ENCODE measurements at places on chromosomes 6 and 20.
A peak's percentile ranks its signal among the peaks of the same experiment; 100 is the strongest.

- no peak for DNase-seq
These were observed 626.6 kb upstream of the ADGRB3 start for GRCh38 chr6:68008445-68008844.

- DNase-seq = peak; percentile 29
These were observed 181.8 kb upstream of the MCHR2 start for GRCh38 chr6:100175814-100176310.

DNA sequence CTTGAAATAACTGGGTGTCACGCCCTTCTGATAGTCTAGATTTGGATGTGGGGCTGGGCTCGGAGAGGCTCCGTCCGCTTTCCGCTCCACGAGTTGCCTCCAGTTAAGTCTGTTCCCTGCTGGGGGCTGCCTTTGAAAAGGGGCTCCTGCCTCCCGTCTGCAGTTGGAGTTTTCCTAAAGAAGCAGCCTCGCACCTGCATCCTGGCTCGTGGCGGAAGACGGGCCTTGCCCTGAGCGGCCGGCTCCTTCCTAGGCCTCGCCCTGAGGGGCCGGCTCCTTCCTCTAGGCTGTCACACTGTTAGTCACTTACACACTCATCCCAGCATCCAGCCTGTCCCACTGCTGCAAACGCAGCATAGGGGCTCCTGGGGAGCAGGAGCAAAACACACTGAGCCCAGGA lies 74.4 kb downstream of the SMOC2 start:
- no peak for DNase-seq

GRCh38 chr20:61561111-61561830 lies 309.2 kb downstream of the CDH4 start:
- no peak for DNase-seq

- no peak for DNase-seq
These were observed 16.7 kb downstream of the MAVS start for GRCh38 chr20:3863317-3863716.

DNA sequence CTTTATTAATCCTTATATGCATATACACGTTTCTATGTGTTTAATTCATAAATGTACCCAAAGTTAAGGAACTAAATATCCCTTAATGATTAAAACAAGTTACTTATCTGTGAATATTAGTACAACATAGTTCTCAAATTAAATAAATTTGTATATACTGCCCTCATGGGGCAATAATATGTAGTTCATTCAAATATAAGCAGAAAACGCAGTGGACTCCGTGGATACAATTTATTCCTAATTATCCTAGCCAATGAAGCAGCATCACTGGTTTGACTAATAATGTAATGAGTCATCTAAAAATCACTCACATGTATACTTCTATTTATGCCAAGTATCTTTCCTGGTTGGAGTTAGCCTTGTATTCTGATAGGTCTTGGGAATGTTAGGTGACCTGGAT lies 111.6 kb downstream of the TBC1D32 start:
- DNase-seq = no peak

GRCh38 chr6:158755636-158756035 lies 63.5 kb downstream of the EZR start:
- no peak for DNase-seq

GRCh38 chr20:12166053-12166717 lies 248.5 kb downstream of the BTBD3 start:
- no peak for DNase-seq

DNA sequence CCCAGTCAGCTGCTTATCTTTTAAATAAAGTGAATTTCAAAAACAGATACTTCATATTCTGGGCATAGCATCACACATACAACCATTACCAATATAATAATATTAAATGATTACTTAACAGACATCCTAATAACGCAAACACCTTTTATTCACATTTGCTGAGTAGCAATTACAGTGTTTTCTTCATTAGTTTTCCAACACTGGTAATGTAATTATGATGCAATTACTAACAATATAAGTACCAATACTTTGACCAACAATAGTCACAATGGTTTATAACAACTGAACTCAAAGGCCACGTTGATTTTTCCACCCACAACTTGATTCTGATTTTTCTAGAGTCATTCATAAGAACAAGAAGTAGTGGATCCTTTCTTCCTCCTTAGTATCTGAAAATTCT lies 104.1 kb downstream of the MYB start:
- DNase-seq = no peak

- no peak for DNase-seq
These were observed 382.9 kb downstream of the PRKN start for GRCh38 chr6:162344646-162345010.

- DNase-seq = no peak
These were observed 46.9 kb downstream of the PCSK2 start for GRCh38 chr20:17273717-17274116.

GRCh38 chr6:47267301-47267700 lies 42.4 kb downstream of the TNFRSF21 start:
- no peak for DNase-seq

DNA sequence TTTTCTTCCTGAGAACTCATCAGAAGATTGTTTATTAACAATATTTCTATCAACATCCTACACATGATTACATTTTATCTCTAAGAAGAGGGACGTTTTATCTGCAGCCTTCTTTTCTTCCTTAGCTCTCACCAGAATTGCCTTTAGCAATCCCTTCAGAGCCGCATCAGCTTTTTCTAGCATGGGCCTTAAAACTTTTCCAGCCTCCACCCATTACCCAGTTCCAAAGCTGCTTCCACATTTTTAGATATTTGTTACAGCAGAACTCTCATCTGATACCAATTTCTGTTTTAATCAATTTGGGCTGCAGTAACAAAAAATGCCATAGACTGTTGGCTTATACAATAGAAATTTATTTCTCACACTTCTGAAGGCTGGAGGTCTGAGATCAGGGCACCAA lies 281.5 kb downstream of the THBS2 start:
- no peak for DNase-seq

GRCh38 chr6:13767121-13767808 lies 47.1 kb downstream of the MCUR1 start:
- DNase-seq = no peak

DNA sequence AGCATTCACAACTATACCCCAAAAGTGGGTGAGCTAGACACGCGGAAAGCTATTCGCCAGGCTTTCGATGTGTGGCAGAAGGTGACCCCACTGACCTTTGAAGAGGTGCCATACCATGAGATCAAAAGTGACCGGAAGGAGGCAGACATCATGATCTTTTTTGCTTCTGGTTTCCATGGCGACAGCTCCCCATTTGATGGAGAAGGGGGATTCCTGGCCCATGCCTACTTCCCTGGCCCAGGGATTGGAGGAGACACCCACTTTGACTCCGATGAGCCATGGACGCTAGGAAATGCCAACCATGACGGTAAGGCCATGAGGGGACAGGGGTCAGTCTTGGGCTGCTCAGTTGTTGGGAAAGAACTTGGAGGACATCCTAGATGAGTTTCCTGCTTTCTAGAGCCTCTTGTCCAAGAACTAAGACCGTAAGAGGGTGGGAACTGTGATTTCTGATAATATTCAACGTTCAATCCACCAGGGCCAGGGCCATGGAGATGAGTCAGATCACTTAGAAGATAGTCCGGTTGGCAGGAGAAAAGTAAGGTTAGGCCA lies 23.4 kb downstream of the MMP24OS start:
- DNase-seq = no peak

GRCh38 chr20:44135417-44136204 lies 51.4 kb downstream of the JPH2 start:
- DNase-seq = no peak

GRCh38 chr6:170537329-170537728 lies 15.8 kb downstream of the PSMB1 start:
- DNase-seq = no peak

DNA sequence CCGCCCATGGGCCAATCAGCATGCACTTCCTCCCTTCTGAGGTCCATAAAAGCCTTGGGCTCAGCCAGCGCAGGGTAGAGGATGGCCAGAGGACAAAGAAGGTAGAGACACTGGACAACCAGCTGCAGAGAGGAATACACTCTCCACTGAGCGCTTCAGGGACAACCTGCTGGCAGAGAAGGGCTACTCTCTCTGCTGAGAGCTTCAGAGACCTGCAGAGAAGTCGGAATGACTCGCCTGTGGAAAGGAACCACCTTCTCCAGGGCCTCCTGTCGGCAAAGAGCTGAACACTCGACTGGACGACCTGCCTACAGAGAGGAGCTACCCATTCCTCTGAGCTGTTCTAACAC lies 31.4 kb upstream of the SLA2 start:
- DNase-seq = no peak

DNA sequence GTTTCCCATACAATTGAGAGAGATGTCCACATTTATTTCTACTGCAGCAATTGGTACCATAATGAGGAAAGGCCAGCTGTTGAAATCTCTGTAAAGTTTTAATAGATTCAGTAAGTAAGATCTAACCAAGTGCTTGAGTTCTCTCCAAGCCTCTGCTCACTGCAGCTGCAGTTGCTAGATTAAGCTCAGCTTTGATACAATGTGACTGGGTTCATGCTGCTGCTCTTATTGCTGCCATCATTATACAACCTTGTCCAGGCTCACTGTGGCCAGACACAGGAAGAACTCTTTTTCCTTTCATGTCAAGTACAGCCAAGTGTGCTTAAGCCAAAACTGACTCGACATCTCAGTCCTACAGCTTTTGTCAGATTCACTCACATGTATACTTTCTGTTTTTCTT lies 423.5 kb downstream of the GJA1 start:
- DNase-seq = no peak

GRCh38 chr6:104995989-104996617 lies 39.2 kb downstream of the LIN28B start:
- DNase-seq = no peak

DNA sequence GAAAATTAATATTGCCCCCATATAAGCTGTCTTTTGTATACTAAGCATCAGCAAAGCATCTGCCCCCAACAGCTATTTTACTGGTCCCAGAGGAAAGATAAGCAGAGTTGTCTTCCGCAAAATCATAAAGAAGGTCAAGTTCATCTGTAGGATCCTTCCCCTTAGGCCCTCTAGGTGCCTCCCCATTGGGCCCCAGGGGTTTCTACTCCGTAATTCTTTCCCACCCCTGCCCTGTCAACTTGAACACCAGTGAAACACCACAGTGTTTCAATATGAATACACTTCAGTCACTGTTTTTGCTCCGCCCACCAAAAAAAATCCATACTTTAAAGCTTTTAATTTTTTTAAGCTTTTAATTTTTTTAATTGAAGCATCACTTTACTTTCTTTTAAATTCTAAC lies 159.2 kb downstream of the ATXN1 start:
- DNase-seq = no peak

DNA sequence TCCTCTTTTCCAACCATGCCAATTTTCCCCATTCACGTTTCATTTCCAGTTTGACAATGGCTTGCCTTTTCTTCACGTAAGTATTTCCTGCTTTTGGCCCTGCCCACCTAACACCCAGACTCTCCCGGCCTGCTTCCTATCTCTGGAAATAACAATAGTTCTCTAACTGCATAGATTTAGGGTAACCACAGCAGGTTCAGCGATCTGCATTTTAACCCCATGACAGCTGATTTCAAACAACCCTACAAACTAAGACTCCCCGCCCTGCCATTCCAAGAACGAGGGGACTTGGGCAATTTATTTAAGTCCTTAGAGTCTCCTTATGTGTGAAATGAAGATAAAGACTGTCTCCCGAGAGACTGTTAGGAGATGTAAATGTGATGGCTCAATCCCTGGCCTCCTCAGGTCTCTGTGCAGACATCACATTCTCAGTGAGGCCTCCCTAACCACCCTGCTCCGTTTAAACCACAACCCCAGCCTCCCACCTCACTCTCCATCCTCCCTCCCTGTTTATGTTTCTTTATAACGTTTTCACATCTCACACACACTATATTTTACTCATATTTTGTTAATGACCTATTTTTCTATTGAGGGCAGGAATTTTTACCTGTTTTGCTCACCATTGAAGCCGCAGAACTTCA lies 134.8 kb downstream of the GJA10 start:
- DNase-seq = no peak

DNA sequence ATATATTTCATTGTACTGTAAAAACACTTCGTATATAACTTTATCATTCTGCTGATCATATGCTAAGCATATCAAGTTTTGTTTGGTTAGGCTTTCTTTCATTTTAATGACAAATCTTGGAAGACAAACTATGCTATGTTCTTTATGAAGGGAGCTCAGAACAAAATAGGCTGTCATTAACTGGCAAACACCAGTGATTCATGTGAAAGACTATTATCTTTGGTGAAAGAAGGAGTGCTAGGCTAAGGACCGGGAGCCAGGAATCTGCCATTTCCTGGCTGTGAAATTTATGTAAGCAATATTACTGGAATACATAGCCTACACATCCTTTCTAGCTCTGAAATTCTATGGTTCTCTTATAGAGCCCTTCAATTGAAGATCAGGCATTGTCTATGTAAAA lies 136.2 kb upstream of the CCN2 start:
- DNase-seq = no peak

GRCh38 chr20:8303651-8304050 lies 171.6 kb downstream of the PLCB1 start:
- DNase-seq = no peak

GRCh38 chr6:135043846-135044245 lies 10.8 kb downstream of the HBS1L start:
- no peak for DNase-seq

DNA sequence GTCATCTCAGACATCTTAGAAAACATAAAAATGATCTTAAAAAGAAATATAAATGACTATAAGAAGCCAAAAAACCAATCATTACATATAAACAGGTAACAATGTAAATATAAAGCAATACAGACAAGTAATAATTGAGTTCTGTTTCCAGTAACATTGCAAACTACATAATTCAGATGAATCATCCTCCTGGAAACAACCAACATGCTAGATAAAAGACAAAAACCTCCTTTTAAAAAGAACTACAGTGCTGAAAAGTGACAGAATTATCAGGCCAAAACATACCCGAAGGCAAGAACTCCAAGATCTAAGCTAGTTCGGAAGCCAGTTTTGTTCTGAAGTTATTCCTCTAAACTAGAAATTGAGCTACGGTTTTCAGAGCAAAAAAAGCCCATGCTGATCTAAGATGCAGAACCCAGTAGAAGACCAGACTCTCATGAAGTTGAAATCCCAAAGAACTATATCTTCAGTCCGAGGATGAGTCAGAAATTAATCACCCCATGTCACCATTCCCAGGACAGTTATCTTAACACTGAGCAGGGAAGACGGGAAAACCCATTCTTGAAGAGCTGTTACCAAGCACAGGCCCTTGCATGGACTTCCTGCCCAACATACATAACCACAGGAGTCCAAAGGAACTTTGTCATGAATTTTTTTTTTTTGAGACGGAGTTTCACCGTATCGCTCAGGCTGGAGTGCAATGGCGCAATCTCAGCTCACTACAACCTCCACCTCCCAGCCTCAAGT lies 9.8 kb downstream of the PGM3 start:
- DNase-seq = peak; percentile 8

DNA sequence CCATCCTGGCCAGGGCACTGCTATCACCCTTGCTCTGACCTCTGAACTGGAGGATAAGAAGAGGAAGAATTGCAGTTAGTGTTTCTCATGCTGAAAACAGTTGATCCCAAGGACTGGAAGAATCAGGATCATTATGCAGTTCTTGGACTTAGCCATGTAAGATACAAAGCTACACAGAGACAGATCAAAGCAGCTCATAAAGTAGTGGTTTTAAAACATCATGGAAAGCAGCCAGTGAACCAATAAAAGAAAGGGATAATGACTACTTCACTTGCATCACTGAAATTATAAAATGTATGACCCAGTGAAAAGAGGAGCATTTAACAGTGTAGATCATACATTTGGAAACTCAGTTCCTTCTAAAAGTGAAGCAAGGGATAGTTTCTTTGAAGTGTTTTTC lies 47.7 kb downstream of the DNAH8 start:
- no peak for DNase-seq

- no peak for DNase-seq
These were observed 51.0 kb upstream of the TFAP2A start for GRCh38 chr6:10465629-10466499.

Measured in GOT3 (cell line).